NCI-H2081 treated with DMSO at 0.1 percent for 48 hours (cell line): ENCODE measurements at places on chromosomes 16 and 17.

GRCh38 chr17:82257473-82257872 lies 16.0 kb downstream of the CSNK1D start:
- DNase-seq: no peak

DNA sequence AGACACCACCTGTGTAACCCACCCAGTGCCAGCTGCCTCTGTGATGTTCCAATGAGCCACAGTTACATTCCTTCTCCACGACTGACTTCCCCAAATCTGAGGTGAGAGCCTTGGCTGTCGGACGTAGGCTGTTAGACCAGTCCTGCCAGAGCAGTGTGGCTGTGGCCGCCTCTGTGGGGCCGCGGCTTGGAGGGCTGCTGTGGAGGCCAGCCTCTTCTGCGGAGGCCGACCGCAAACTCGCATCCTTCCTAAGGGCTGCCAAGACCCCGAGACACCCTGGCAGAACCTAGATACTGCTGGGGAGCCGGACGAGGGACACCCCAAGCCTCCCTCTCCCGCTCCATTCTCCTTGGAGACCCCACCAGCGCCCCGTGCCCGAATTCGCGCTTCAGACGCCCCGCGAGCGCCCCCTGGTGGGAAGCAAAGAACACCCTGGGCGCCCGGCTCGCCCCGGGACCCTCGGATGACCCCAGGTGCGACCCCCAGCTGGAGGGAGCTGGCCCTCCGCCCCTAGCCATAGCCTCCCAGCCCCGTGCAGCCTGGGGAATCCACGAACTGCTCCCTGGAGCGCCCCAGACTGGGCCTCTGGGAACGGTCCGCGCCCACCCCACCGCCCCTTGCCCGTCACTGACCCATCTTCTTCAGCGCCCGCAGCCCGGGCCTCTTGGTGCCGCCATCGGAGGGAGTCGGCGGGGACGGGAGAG lies 547 bp downstream of the PLCD3 start:
- DNase-seq: no peak

- peak; percentile 70 for DNase-seq
These were observed 137.5 kb upstream of the PLCG2 start for GRCh38 chr16:81641395-81642106.

DNA sequence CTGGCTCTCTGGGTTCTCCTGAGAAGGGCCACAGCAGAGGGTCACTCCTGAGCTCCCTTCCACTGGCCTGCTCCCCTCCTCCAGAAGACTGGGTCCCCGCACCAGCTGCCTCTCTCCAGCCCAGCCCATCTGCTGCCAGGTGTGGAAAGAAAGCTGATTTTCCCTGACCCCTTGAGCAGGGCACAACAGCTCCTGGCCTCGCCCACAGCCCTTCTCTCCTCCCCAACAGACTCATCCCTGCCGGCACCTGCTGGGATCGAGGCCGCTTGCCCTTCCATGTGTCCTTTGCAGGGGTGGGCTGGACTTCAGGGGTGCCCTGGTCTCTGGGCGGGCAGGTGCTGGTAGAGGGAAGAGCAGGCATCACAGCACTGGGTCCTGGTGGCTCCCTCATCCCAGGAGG lies 4.8 kb upstream of the SMIM5 start:
- DNase-seq: no peak

- no peak for DNase-seq
These were observed 191.8 kb downstream of the SNX29 start for GRCh38 chr16:12168074-12169000.

DNA sequence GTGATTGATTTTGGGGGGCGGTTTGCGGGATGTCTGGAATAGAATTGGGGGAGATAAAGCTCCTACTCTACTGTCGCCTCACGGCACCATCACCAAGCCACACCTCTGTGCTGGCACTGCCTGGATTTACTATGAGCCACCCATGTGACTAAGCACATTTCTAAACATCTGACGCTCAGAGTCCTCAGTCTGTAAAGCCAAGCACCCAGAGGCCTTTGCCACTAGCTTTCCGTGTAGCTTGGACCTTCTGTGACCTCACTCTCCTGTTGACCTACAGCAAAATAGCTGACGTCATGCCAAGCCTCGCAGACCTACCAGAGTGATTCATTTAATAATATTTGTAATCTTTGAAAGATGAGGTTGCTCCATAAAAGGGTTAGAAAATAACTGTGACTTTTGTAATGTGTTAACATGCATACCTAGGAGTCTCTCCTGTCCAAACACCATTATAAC lies 38.5 kb upstream of the MYOCD start:
- no peak for DNase-seq

DNA sequence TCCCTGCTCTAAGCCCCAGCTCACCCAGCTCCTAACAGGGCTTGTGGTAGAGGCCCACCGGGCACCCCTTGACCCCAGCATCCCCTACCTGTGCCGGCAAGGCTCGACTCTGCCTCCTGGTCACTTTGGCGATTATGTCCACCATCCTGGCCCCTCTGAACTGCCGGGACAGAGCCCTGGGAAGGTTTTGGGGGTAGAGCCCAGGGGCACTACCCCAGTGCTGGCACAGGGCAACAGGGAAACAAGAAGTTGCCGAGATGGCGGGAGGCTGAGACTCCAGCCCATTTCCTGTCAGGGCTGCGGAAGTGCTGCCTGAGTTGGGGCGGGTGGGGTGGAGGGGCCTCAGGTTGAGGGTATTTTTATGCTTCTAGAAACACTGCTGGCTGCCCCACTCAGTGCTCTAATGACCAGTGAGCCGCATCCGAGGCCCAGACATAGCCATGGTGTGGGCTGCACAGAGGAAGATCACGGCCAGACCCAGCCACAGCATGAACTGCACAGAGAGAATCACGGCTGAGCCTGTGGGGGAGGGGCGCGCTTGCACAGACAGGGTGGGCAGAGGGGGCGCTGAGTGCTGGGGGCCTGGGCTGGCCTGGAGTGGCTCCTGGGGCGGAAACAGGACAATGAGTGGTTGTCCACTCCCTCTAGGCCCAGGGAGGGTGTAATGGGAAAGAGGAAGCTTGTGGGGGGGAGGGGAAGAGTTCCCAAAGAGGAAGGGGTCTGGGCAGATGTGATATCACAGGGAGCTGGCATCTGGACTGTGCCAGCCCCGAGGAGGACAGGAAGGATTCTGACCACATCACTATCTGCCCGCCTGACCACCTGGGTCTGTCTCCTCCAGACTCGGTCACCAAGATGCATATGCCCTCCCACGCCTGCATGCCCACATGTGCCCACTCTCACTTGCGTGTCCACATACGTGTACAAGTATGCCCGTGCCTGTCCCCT lies 22.3 kb downstream of the ARHGAP27 start:
- no peak for DNase-seq

DNA sequence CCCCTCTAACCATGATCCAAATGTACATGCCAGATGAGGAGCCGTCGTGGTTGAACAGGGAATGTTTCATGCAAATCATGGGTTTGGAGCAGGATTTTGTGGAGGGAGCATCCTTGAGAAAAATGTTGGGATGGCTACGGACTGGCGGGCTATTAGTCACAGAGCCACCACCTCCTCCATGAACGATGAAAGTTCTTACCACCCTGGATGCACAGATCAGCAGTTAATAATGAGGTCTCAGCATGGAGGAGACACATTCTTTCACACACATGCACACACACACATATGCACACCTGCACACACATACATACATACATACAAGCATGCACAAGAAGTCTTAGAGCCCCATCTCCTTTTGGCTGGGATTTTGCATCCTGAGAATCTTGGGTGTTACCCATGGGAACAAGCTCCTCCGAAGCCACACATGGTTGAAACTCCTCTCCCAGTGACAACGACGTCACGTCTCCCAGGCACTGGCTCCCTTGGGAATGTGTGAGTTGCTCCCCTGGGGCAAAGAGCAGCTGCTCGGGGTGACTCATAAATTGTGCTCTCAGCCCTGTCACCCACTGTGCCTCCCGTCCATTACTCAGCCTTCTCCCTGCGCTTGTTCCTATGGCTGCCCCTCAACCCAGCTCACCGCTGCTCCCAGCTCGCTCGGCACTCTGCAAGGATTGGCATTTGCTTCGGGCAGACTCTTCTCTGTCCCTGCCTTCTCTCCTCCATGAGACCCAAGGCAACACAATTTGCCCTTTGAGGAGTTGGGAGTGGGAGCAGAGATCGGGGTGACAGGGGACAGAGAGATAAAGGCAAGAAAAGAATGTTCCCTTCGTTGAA lies 344.6 kb downstream of the SOX9 start:
- DNase-seq: no peak

DNA sequence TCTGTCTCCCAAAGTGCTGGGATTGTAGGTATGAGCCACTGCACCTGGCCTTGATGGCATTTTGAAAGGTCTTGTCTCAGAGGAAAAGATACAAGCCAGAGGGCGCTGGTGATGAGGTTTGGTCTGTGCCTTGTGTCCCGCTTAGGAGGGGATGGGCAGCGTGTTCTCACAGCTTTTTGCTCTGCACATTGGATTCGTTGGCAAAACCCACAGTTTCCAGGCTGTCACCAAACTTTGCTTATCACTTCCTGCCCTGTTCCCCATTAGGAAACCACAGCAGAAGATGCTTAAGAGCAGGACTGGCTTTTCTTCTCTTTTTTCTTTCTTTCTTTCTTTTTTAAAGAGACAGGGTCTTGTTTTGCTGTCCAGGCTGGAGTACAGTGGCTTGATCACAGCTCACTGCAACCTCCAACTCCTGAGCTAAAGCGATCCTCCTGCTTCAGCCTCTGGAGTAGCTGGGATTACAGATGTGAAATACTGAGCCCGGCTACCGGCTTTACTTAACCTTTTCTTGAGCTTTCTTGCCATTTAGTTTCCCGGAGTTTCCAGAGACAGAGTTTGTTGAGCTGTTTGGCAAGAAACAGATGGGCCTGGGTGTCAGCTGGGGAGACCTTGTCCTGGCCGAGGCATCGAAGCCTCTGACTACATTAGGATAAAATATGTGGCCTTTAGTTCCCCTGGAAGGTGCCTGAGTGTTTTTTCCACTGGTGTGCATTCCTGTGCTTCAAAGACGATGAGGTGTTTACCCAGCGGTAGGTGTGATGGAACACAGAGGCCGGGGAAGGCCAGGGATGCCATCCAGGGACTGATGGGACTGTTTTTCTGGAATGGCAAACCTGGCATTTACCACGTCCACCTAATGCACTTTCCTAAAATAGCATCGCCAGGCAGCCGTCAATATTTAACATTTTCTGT lies 112.9 kb downstream of the ABCC1 start:
- DNase-seq: no peak

GRCh38 chr16:68642436-68643101 lies 2.5 kb upstream of the CDH3 start:
- no peak for DNase-seq

- no peak for DNase-seq
These were observed 294.7 kb downstream of the IRF8 start for GRCh38 chr16:86193528-86194193.

DNA sequence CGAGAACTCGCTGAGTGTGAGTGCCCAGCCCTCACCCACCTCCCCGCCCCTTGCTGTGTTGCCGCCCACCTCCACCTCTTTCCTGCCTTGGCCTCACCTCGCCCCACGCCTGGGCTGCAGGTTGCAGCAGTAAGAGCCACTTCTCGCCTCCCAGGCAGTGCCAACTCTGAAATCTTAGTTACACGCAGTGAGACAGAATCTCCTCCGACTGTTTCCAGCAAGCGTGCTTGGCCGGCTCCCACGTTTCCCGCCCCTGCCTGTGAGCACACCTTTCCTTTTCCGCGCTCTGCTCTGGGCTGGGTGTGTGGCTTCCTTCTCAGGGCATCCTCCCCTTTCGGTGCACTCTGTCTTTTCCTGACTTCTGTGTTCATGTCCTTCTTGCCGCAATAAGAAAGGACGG lies 5.7 kb downstream of the ENGASE start:
- no peak for DNase-seq

DNA sequence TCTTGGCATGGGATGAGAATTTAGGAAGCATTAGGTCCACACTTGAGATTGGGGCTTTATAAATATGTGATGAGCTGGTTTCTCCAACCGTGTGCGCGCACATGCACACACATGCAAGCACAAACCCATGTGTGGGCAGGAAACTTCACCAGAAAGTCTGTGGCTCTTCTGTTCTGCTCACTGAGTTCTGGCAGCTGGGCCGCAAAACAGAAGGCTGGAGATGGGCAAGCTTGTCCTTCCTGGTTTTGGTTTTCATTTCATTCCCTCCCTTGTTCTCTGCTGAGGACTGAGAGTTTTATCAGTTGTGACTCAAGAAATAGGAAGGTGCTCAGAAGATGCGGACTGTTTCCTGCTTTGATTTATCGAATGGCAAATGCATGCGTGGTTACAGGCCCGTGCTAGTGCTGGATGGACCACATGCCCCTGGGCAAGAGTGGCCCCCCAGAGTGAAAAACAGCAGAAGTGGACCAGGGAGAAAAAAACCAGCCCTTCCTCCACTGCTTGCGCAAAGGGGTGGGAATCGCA lies 14.1 kb downstream of the MAP3K14 start:
- DNase-seq: no peak

GRCh38 chr16:57652695-57653471 lies 15.2 kb upstream of the ADGRG3 start:
- no peak for DNase-seq

GRCh38 chr17:82371333-82372248 lies at the start of gene UTS2R:
UTS2R (plus strand) TSS chr17:82371765; CDS start chr17:82374325, 2,560 bp downstream.
- DNase-seq: no peak

GRCh38 chr16:76226011-76226410 lies 51.2 kb upstream of the CNTNAP4 start:
- DNase-seq: no peak

- no peak for DNase-seq
These were observed 109.1 kb upstream of the CDC42EP4 start for GRCh38 chr17:73420897-73421296.

DNA sequence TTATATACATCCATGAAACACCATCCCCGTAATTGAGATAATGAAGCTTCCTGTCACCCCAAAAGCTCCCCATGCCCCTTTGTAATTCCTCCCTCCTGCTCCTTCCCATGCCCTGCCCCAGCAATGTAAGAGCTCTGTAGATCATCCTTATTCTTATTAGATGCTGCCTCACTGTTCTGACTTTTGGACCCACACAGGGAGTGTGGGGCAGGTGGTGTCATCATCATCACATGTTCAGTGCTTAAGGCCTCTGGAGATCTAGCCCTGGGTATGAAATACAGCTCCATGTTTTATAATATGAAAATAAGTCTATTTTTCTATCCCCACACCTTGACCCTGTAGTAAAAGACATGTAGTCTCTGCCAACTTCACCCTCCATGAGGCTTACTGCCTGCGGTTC lies 1.9 kb downstream of the XAF1 start:
- DNase-seq: no peak

DNA sequence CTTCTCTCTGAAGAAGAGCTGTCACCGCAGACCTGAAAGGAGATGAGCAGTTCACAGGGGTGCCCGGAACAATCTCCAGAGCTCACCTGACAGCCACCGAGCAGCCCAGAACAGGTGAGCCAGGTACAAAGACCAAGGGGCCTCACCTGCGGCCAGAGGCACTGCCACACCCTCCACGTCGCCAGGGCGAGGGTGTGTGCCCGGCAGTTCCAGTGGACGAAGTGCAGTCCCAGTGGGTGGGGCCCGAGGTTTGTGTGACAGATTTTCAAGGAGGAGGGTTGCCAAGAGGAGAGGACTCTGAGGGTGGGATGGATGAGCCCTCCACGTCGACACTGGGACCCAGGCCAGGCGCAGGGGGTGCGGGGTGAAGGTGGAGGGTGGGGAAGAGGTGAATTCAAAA lies 61.7 kb downstream of the SMPD3 start:
- DNase-seq: no peak

DNA sequence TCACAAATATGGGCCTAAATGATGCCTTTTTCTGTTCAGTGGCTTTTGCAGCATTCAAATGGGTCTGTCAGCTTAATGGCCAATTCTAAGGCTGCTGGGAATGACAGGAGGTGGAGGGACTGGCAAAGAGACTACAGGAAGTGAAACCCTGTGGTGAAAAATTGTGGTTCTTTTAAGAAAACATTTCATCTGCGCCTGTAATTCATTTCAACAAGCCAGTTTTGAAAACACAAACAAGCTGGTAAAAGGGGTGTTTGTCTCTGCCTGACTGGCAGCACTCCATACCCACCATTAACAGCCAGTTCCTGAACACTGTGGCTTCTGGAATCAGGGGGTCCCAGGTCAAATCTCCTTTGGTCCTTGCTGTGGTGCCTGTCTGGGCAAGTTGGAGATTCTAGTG lies 3.6 kb upstream of the KDM8 start:
- no peak for DNase-seq
